ENCODE measurements at places on chromosomes 2 and 18.

- no peak for DNase-seq
These were observed 192.1 kb downstream of the OTX1 start for GRCh38 chr2:63242747-63243146.

- DNase-seq: no peak
These were observed 67.8 kb upstream of the ODC1 start for GRCh38 chr2:10515887-10516286.

- no peak for DNase-seq
These were observed 82.6 kb upstream of the TXNDC2 start for GRCh38 chr18:9803063-9803697.

GRCh38 chr2:203908066-203908796 is 28.3 kb upstream of the ICOS start:
- DNase-seq: no peak

GRCh38 chr2:86562485-86562921 is 740 bp downstream of the CHMP3 start:
- DNase-seq: no peak

DNA sequence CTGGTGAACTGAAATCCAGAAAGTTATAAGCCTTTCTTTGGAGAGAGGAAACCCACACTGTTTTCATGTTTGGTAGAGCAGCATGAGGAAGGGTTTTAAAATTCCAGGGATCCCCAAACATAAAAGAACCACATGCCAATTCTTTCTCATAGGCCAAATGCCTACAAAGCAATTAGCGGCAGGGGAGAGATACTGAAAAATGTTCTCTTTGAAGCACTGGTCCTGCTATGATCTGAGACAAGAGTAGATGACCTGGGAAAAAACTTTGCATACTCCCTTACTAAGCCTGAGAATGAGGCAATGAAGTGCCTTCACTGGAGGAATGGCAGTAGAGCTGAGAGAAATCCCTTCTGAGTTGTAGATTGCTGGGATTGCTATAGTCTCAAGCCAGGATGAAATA is 1261.7 kb downstream of the DSC3 start:
- DNase-seq: no peak
